Substantia nigra (tissue), 51 donors: ENCODE measurements at places on chromosomes 6 and 20.

DNA sequence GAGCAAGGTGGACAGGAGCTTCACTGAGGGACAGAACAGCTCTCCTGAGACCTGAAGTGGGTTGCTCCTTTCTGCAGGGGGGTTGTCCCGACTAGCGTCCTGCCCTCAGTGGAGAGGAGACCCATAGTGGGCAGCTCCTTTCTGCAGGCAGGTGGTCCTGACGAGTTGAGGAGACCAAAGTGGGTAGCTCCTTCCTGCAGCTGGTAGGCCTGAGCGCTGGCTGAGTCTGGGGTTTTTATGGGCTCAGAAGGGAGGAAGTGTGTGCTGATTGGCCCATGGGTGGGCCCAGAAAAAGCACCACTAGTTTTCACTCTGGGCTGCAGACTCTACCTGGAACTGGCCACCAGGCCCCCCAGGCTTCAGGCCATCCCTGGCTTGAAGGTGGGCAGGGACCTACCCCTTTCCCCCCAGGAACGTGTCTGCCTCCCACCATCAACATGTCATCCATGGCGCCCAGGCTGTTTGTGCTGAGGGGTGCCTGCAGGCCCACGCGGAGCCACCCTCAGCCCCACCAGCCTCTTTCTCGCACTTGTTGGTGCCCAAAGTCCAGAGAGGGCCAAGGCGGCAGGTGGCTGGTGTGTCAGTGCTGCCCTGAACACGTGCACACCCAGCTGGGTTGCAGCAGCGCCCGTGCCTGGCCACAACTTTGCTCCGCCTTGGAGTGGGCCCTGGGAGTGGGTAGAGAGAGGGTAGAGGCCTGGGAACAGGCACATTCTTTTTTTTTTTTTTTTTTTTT is 1.6 kb upstream of the DEK start:
- no peak for DNase-seq

DNA sequence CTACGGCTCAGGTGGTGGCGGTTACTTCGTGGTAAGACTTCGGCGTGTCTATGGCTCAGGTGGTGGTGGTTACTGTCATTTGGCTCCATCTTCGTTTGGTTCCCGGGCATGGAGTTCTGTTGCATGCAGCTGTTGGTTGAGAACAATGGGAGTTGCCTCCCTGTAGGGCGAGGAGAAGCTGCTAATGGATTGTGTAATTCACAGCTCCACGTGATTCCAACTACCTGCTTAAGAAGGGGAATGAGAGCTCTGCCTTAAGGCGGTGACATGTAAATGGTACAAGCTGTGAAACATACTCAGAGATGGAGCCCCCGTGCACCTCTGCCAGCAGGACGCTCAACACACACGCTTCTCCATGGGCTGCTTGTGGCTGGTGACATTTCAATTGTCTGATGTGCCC is 12.4 kb upstream of the DACT2 start:
- no peak for DNase-seq

GRCh38 chr6:160102399-160102798 is 19.2 kb upstream of the SLC22A1 start:
- no peak for DNase-seq

GRCh38 chr6:164283574-164283973 is 869.1 kb downstream of the QKI start:
- DNase-seq, result no peak

- no peak for DNase-seq
Measured at GRCh38 chr6:15484821-15485220, 178.0 kb downstream of the DTNBP1 start.

DNA sequence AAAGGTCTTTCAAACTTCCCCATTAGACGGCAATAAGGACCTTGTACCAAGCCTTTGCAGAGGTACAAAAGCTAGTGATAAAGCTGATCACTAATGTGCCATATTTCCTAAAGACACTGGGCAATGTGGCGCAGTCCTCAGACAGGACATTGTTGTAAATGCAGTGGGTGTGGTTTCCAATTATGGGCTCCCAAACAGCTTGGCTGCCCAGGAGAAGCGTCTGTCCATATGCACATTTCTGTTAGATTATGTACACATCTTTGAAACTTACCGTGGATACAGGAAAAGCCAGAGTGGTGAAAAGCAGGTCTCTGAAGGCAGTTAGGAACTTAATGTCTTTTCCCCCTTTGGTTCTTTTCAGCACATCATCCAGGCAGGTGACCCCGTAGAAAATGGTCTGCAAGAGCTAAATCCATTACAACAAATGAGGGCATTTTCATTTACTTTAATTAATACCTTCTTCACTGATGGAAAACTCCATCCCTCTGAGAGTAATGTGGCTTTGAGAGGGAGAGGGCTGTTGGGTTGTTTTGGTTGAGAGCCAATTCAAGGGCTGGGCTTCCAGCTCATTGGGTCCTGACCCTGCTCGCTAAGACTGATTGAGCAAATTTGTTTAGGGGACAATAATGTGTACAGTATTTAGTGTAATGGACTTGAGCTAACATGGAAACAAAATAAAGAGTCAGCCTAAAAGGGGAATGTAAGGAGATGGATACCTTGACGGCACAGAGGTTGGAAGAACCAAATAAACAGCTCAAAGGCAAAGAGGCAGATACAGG is 10.4 kb downstream of the ADTRP start:
- no peak for DNase-seq

- no peak for DNase-seq
Measured at GRCh38 chr6:154515826-154516225, 5.3 kb upstream of the CNKSR3 start.

DNA sequence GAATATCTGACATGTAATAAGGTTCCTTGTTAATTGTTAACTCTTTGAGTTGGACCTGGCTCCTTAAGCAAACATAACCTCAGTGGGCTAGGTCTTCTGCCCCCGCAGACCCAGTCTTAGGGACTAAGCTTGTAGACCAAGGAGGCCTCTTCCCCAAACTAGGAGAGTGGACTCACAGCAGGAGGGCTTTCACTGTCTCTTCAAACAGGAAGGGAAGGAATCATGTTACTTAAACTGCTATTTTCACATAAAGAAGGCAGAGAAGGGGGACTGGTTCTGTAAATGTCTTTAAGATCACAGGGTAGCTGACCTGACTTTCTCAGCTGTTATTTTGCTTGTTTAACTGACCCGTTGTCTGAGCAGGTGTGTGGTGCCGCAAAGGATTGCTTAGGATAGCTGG is 34.9 kb upstream of the PRDM1 start:
- DNase-seq, result no peak

DNA sequence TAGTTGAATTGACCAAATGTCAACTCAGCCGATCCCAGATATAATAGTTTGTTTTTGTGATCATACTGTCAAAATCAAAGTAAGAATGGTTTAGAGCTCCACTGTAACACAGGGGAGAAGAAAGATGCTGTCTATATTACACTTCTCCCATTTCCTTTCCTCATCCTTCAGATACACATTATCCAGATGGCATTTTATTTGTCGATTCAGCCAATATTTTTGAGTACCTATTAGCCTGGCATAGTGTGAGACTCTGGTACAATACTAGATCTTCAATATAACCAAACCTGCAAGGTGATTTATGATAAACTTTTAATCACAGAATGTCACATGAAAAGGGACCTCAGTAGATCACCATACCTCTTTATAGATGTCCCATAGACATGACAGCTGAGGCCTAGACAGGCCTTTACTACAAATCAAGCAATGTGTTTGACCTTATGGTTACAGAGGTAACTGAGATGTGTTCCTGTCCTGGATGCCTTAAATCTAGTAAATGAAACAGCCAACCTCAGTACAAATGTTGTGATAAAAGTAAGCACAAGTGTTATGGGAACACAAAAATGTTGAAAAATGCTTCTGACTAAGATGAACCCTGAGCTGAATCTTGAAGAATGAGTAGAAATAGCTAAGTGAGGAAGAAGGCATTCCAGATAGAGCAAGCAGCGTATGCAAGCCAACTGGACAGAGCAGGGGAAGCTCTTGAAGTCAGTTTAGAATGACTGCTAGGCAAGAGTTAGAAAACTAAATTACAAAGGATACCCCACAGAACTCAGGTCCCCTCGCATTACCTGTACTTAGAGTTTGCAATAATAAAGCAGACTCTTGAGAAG is 1.9 kb downstream of the FBXO9 start:
- DNase-seq, result no peak

GRCh38 chr20:58891086-58891717 is 38.7 kb downstream of the GNAS start:
- DNase-seq, result peak; percentile 73
